Activated CD4-positive, alpha-beta memory T cell treated with anti-CD3 and anti-CD28 coated beads, Interleukin-2, amount 10 ng/mL, durations not matched to agents 7 days and 5 days (primary cell): ENCODE measurements at places on chromosomes 1 and 21.
A peak's percentile ranks its signal among the peaks of the same experiment; 100 is the strongest.

DNA sequence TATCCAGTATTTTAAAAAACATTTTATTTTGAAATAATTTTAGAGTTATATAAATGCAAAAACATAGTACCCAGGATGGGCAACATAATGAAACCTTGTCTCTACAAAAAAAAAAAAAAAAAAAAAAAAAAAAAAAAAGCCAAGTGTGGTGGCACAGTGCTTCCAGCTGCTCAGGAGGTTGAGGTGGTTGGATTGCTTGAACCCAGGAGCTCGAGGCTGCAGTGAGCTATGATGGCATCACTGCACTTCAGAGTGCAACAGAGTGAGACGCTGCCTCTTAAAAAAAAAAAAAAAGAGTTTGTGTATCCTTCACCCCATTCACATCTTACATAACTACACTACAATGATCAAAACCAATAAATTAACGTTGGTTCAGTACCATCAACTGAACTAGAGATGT is 115.6 kb upstream of the KIF26B start:
- H3K4me3 ChIP-seq = no peak overlapping the region
- H3K27me3 ChIP-seq = no peaks in the 10 kb centered on the region
- no peaks in the 10 kb centered on the region for H3K36me3 ChIP-seq
- DNase-seq = no peak
- H3K27ac ChIP-seq = no peak overlapping the region

- H3K4me1 ChIP-seq = peaks cover 7% of the 10 kb centered on the region
- no peak for DNase-seq
- no peak overlapping the region for H3K4me3 ChIP-seq
- H3K27me3 ChIP-seq = peaks cover 11% of the 10 kb centered on the region
- no peaks in the 10 kb centered on the region for H3K36me3 ChIP-seq
Measured at GRCh38 chr1:205670611-205671430, 9.5 kb downstream of the SLC45A3 start.

GRCh38 chr1:81287411-81288080 is 513.2 kb upstream of the ADGRL2 start:
- no peaks in the 10 kb centered on the region for H3K4me1 ChIP-seq
- no peaks in the 10 kb centered on the region for H3K36me3 ChIP-seq
- H3K27me3 ChIP-seq = no peaks in the 10 kb centered on the region
- DNase-seq = no peak

DNA sequence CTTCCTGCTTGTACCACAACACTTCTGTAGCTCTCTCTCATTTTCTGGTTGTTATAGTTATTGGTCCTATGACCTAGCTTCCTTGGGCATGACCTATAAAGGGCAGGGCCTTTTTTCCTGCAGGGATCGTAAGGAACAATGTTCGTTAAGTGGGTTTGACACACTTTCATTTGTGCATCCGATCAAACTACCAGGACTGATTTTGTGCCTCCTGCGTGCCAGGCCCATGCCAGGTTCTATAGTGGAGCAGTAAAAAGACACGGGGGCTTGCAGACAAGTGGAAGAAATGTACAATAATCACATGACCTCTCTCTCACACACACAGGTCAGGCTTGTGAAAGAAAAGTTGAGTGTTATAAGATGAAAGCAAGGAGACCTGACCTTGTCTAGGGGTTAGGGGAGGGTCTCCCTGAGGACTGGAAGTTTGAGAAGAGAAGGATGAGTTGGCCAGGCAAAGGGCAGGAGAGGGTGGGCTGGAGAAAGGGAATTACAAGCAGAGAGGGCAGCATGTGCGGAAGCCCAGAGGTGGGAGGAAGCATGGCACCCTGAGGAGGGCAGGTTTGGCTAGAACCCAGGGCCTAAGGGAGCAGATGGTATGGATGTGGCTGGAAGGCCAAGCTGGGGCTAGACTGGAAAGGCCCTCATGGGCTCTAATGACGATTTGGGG is 145.4 kb downstream of the GRIK3 start:
- no peak overlapping the region for H3K27ac ChIP-seq
- H3K27me3 ChIP-seq = peaks cover 2% of the 10 kb centered on the region

GRCh38 chr1:82398357-82398756 is 597.6 kb downstream of the ADGRL2 start:
- no peak overlapping the region for H3K4me3 ChIP-seq
- no peak for DNase-seq
- no peak overlapping the region for H3K27ac ChIP-seq
- no peaks in the 10 kb centered on the region for H3K27me3 ChIP-seq
- no peaks in the 10 kb centered on the region for H3K36me3 ChIP-seq

DNA sequence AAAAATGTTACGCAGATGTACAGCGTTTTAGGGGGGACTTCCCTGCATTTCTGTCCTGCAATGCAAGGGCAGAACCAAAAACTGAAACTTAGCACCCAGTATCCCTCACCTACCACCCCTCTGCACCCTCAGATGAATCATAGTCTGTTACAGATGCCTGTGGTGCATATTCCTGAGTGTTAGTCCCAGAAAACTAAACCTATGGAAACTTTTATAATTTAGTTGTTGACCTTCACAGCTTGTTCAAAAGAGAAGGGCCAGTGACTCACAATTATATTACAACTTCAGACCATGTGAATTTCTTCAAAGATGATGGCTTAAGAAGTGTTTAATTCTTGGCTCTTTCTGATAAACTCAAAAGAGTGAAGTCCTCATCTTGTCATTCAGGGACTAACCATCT is 5.8 kb downstream of the PTGER3 start:
- no peak overlapping the region for H3K27ac ChIP-seq
- H3K36me3 ChIP-seq = no peaks in the 10 kb centered on the region
- peaks cover 37% of the 10 kb centered on the region for H3K27me3 ChIP-seq
- peaks cover 10% of the 10 kb centered on the region for H3K4me1 ChIP-seq
- H3K4me3 ChIP-seq = no peak overlapping the region

DNA sequence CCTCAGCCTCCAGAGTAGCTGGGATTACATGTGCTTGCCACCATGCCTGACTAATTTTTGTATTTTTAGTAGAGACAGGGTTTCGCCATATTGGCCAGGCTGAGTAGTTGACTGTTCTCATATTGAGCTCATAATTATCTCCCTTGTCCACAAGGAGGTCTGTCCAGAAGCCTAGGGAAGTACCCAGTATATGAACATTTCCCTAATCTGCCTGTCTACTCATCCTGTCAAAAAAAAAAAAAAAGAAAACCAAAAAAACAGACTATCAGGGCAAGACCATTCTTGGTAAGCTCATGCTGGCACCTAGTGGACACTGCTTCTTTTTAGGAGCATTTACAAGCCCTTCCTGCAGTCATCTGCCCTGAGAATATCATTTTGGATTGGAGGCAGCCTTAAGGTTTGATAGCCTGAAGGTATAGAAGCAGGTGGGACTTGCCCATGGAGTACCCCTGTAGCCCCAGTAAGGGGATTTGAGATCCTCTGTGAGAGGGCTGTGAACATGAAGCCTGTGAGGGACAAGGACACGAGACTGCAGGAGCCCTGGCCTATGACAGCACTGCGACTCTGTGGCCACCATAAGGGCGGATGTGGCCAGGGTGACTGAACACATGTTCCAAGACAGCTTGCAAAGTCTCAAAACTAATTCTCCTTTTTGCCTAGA is 10.8 kb upstream of the DUSP12 start:
- H3K27me3 ChIP-seq = peaks cover 20% of the 10 kb centered on the region
- no peaks in the 10 kb centered on the region for H3K36me3 ChIP-seq
- peaks cover 48% of the 10 kb centered on the region for H3K4me1 ChIP-seq
- peak overlapping the region; percentile 11 for H3K4me3 ChIP-seq
- H3K27ac ChIP-seq = peak overlapping the region; percentile 77
- DNase-seq = peak; percentile 84

GRCh38 chr1:225699336-225699735 is 46.4 kb upstream of the ENAH start:
- H3K36me3 ChIP-seq = no peaks in the 10 kb centered on the region
- H3K4me1 ChIP-seq = no peaks in the 10 kb centered on the region
- H3K4me3 ChIP-seq = no peak overlapping the region
- H3K27ac ChIP-seq = no peak overlapping the region
- no peak for DNase-seq

DNA sequence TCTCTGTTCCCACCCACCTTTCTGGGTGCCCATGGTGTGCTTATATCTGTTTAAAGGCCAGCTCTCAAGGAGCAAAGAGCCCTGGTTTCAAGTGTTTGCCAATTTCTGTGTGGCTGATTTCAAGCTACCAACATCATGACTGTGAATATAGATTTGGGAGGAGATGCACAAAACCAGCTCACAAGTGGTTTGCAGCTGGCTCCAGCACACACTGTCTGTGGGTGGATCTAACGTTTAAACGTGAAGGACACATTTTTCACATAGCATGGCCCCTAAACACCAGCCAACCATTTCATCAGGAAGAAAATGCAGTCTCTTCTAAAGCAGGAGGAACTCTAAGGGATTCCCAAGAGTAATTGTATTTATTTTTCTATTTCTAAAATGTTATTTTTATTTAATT is 65.2 kb downstream of the FCRL5 start:
- no peak overlapping the region for H3K27ac ChIP-seq
- H3K36me3 ChIP-seq = no peaks in the 10 kb centered on the region
- no peak overlapping the region for H3K4me3 ChIP-seq
- H3K4me1 ChIP-seq = no peaks in the 10 kb centered on the region

DNA sequence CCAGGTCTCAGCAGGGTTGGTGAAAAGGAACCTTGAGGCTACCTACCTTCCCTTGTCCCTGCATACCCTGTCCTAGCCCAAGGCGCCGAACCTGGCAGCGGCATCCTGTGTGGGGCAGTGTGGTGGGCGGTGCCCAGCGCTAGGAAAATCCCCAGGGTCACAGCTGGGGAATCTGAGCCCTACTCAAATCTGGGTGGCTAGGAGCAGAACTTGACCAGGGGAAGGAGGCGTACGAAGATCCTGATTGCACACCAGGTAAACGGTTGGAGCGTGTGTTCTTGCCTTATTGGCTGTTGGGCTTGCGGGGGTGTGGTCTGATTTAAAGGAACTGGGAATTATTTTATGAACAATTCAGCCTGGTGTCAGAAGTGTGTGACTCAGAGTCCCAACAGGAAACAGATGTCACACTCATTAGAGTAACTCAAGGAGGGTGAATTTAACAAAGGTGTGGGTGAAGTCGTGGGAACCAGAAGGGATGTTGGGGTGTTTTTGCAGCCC is 118.6 kb downstream of the LRIG2 start:
- H3K36me3 ChIP-seq = no peaks in the 10 kb centered on the region
- peaks cover 18% of the 10 kb centered on the region for H3K27me3 ChIP-seq
- peaks cover 5% of the 10 kb centered on the region for H3K4me1 ChIP-seq

DNA sequence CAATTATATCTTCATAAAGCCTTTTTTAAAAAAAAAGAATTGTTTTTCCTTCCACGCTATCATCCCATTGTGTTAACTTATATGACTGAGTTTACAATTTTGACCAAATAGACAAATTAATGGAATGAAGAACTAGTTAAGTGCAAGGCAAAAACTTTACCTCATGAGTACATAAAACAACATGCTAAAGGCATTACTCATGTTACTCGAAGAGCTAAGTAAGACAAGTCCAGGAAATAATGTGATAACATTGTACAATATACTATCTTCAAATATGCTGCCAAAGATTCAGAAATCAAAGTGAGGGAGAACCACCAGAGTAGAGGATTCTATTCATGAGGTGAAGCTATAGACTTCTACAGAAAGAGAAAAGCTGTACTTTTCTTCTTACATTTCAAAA is 24.2 kb upstream of the DYNLT5 start:
- H3K36me3 ChIP-seq = peaks cover 4% of the 10 kb centered on the region
- H3K27ac ChIP-seq = no peak overlapping the region
- peaks cover 7% of the 10 kb centered on the region for H3K27me3 ChIP-seq

DNA sequence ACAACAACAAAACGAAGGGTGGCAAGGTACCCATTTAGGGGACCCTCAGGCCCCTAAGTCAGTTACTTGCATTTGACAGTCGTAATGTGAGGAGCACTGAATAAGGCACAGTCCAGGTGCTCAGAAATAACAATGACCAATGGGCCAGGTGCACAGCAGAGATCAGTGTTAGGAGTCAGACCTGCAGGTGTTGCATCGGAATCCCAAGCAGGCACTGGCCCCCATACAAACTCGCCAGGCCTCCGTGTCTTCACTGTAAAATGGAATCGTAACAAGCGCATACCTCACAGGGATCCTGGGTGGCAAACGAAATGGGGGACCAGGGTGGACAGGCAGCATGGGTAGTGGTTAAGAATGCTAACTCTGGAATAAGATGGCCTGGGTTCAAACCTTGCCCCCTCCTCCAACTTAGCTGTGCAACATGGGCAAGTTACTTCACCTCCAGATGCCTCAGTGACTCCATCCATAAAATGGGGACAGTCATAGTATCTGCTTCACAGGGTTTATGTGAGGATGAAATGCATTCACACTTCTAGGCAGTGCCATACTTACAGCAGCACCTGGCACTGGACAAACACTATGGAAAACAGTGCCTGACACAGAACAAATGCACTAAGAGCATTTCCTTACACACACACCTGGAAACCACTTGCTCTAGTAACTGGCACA is 20.2 kb downstream of the RCAN1 start:
- no peak overlapping the region for H3K27ac ChIP-seq
- peaks cover 3% of the 10 kb centered on the region for H3K4me1 ChIP-seq
- H3K27me3 ChIP-seq = no peaks in the 10 kb centered on the region

DNA sequence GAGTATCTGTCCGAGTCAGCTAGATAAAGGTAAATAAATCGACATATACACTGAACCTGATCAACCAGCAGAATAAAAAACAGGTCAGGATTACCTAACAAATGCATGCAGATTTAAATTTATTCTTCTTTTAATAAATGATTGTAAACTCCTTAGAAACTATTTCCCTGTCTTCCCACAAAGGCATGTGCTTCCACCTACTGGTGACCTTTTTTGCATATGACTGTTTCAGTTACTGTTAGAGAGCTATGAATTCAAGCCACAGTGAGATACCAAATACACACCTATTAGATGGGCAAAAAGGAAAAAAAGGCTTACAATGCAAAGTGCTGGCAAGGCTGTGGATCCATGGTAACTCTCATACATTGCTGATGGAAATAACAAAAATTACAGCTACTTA is 957.4 kb upstream of the NCAM2 start:
- no peaks in the 10 kb centered on the region for H3K4me1 ChIP-seq
- no peaks in the 10 kb centered on the region for H3K27me3 ChIP-seq
- H3K4me3 ChIP-seq = no peak overlapping the region
- DNase-seq = no peak
- H3K27ac ChIP-seq = no peak overlapping the region

DNA sequence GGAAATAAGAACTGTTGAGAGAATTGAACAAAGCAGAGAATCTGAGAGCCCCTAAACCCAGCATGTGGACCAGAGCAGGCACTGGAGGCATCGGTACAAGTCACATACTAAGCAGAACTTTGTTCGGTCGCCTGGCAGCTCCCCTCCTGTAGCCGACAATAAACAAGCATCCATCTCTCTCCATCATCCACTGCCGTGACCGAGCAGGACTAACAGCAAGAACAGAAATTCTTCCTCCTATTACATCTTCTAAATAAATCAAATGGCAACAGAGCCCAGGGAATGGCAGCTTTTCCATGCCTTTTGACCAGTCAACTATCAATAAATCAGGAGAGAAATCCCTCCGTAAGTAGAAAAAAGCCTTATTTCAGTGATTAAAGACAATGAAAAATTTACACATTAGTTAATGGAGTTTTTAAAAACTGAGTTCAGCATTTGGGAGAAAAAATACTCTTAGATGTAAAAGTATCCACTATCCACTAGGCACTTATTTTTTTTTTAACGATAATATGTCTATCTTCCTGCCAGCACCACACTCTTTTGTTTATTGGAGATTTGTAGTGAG is 36.5 kb downstream of the PTPN14 start:
- H3K27me3 ChIP-seq = peaks cover 16% of the 10 kb centered on the region
- peaks cover 1% of the 10 kb centered on the region for H3K4me1 ChIP-seq
- no peak overlapping the region for H3K27ac ChIP-seq
- no peaks in the 10 kb centered on the region for H3K36me3 ChIP-seq
- DNase-seq = no peak
